ENCODE measurements at places on chromosomes 2 and 18. TPM values are rescaled to one million over a fixed set of nuclear protein-coding genes. Genes with fewer than 3 reads are reported as not detected.

CFAP65 gene
- total RNA-seq, result 0.34 TPM

SLC66A2 gene
- 19.5 TPM for total RNA-seq

CD207 gene
- 0.16 TPM for total RNA-seq

CCDC74A gene
- total RNA-seq, result not detected

IL36RN gene
- total RNA-seq, result 0.19 TPM

C2orf42 gene
- 14.8 TPM for total RNA-seq

PROM2 gene
- total RNA-seq, result 0.82 TPM

CNTNAP5 gene
- total RNA-seq, result 0.07 TPM

MALL gene
- 22.9 TPM for total RNA-seq

LRATD1 gene
- total RNA-seq, result 0.27 TPM

ANXA4 gene
- 92.0 TPM for total RNA-seq

UGT1A4 gene
- total RNA-seq, result 0.79 TPM

LINC00305 gene
- not detected for total RNA-seq

MYO7B gene
- total RNA-seq, result 0.58 TPM

PARD3B gene
- total RNA-seq, result 66.5 TPM

Data from Caco-2 (cell line).